ENCODE measurements at places on chromosomes 4 and X. TPM values are rescaled to one million over a fixed set of nuclear protein-coding genes. Genes with fewer than 3 reads are reported as not detected.

DNA sequence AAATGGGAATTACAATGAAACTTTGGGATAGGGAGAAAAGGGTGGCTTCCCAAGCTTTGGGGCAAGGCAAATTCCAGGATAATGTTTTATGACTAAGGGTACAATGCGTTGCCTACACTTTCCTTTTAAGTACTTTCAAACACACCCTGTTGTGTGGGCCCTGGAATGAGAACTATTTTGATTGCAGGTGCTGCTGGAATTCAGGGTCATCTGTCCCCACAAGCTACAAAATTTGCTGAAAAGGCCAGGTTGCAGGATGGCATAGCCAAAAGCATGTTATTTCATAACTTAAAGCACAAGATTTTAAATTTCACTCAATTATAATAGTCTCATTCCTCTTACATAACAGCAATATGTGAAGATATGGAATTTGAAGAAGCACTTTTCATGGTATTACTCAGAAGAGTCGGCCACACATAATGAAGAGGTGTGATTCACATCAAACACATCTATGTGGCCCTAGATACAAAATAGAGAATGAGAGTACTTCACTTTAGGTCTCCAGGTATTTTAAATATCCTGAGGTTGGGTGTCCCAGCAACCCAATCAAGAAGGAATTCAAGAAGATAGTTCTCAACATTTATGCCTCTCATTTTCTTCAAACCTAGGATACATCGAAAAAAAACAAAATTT lies 89.3 kb downstream of the APBB2 start:
- no peak overlapping the region for H3K4me3 ChIP-seq
- no peaks in the 10 kb centered on the region for H3K4me1 ChIP-seq
- H3K36me3 ChIP-seq, result no peaks in the 10 kb centered on the region
- no peak for DNase-seq
- H3K27ac ChIP-seq, result no peak overlapping the region
- H3K27me3 ChIP-seq, result no peaks in the 10 kb centered on the region

DNA sequence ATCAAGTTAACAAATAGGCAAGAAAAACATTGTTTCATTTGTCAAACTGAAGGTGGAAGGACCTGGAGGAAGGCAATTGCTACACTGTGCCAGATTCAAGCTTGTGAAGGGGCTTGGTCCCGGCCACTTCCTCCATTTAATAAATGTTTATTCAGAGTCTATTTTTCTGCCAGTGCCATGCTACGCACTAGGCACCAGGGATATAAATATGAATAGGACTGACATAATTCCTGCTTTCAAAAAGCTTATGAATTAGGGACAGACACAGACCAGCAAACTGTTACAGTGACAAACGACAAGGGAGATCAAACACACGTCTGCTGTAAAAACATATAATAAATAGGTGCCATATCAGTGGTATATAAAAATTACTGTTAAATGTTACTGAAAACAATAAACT lies 571 bp downstream of the TLR6 start:
- DNase-seq, result no peak
- H3K27me3 ChIP-seq, result no peaks in the 10 kb centered on the region
- peak overlapping the region; percentile 49 for H3K27ac ChIP-seq
- peaks cover 26% of the 10 kb centered on the region for H3K4me1 ChIP-seq
- H3K36me3 ChIP-seq, result no peaks in the 10 kb centered on the region

DNA sequence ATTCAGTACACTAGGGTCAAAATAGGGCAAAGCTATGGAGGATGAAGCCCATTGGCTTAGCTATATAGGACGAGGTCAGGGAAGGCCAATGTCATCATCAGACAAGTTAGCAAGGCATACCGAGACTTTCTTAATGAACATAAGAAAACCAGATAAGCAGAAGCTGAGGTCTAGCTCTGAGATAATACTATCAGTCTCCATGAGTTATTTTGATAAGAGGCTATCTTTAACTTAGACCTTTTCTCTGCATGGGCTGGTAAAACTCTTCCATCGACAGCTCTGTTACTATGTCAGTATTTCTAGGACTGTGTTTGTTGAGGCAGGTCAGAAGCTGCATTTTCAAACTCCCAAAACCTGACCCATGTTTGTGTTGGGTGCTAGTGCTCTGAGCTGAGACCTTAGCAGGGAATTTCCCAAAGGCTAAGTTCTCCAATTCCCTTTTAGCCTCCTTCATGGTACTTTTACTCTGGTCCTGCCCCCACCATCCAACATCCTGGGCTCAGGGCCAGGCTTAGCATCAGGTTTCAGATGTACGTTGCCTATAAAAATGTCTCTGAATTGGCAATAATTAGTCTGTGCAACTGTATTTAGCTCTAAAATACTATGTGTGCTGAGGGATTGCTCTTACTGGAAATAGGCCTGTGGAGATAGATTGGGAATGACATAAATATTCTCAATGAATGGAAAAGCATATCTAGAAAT lies 29.3 kb upstream of the LRAT start:
- H3K36me3 ChIP-seq, result no peaks in the 10 kb centered on the region
- H3K27ac ChIP-seq, result no peak overlapping the region

RBM46 gene
- polyA plus RNA-seq, result not detected

- no peaks in the 10 kb centered on the region for H3K27me3 ChIP-seq
- H3K27ac ChIP-seq, result no peak overlapping the region
- H3K4me3 ChIP-seq, result no peak overlapping the region
- H3K36me3 ChIP-seq, result peaks cover 5% of the 10 kb centered on the region
Measured at GRCh38 chrX:2701600-2701999, 10.5 kb downstream of the CD99 start.

EIF4E gene
- polyA plus RNA-seq, result 72.1 TPM

F11 gene
- not detected for polyA plus RNA-seq

PPEF1 gene
- not detected for polyA plus RNA-seq

DNA sequence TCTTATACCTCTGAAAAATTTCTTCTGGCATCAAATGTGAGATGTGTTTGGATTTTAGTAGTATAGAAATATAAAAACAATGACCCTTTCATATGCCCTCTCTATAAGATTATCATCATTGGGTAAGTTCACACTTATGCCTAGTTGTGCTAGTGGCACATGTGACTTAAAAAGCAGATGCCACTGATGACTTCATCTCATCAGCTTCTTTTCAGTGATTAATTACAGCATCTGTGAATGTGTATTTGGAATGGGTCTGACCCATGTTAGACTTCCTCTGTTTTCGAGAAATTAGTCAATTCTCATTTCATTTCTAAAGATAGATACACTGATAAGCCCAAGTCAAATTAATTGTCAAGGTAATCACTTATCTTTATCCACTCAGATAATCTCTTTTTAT lies 698.7 kb downstream of the GABRG1 start:
- H3K27ac ChIP-seq, result no peak overlapping the region
- H3K4me3 ChIP-seq, result no peak overlapping the region
- no peaks in the 10 kb centered on the region for H3K4me1 ChIP-seq
- H3K36me3 ChIP-seq, result no peaks in the 10 kb centered on the region
- no peaks in the 10 kb centered on the region for H3K27me3 ChIP-seq

GCNA gene
- polyA plus RNA-seq, result 0.08 TPM

GRCh38 chr4:119046263-119046662 lies 89.4 kb upstream of the MYOZ2 start:
- DNase-seq, result no peak
- H3K4me1 ChIP-seq, result no peaks in the 10 kb centered on the region
- H3K27me3 ChIP-seq, result no peaks in the 10 kb centered on the region
- H3K27ac ChIP-seq, result no peak overlapping the region
- H3K4me3 ChIP-seq, result no peak overlapping the region

DNA sequence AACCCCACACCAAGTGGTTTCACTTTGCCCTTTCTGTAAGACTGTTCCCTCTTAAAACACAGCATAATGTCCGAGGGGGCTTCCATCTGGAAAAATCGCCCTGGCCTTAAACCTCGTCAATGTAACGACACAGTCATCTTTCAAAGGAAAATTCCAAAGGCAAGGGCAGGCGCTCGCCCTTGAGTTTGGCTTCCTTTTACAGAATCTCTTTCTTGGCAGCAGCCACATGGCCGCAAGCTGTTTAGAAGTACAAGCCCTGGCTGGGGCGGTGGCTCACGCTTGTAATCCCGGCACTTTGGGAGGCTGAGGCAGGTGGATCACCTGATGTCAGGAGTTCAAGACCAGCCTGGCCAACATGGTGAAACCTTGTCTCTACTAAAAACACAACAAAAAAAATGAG lies 27.1 kb upstream of the GRPEL1 start:
- no peak overlapping the region for H3K27ac ChIP-seq
- no peaks in the 10 kb centered on the region for H3K36me3 ChIP-seq
- no peak overlapping the region for H3K4me3 ChIP-seq
- H3K27me3 ChIP-seq, result no peaks in the 10 kb centered on the region
- DNase-seq, result no peak

CLGN gene
- polyA plus RNA-seq, result 0.20 TPM

DNA sequence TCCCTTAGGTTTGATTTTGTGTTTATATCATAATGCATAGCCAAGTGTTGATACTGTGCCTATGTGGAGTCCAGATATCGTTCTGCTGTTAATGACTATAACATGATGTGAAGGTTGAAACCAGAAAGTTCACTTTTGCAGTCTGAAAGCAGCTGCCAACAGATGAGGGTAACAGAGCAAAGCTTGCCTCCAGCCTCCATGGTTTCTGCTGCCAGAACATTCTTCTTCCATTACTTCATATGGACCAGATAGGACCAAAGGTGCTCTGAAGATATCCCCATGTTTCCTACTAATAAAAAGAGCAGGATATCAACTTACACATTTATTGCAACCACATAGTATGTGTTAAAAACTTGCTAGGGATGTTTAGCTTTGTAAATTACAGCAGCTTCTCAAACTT lies 394.1 kb downstream of the SPRY1 start:
- no peak overlapping the region for H3K27ac ChIP-seq
- DNase-seq, result no peak
- no peak overlapping the region for H3K4me3 ChIP-seq
- no peaks in the 10 kb centered on the region for H3K36me3 ChIP-seq
- no peaks in the 10 kb centered on the region for H3K4me1 ChIP-seq

RAB41 gene
- not detected for polyA plus RNA-seq

GRCh38 chr4:60759518-60760245 lies 440.4 kb upstream of the ADGRL3 start:
- H3K27ac ChIP-seq, result no peak overlapping the region
- no peaks in the 10 kb centered on the region for H3K4me1 ChIP-seq
- no peaks in the 10 kb centered on the region for H3K27me3 ChIP-seq
- H3K36me3 ChIP-seq, result no peaks in the 10 kb centered on the region

DNA sequence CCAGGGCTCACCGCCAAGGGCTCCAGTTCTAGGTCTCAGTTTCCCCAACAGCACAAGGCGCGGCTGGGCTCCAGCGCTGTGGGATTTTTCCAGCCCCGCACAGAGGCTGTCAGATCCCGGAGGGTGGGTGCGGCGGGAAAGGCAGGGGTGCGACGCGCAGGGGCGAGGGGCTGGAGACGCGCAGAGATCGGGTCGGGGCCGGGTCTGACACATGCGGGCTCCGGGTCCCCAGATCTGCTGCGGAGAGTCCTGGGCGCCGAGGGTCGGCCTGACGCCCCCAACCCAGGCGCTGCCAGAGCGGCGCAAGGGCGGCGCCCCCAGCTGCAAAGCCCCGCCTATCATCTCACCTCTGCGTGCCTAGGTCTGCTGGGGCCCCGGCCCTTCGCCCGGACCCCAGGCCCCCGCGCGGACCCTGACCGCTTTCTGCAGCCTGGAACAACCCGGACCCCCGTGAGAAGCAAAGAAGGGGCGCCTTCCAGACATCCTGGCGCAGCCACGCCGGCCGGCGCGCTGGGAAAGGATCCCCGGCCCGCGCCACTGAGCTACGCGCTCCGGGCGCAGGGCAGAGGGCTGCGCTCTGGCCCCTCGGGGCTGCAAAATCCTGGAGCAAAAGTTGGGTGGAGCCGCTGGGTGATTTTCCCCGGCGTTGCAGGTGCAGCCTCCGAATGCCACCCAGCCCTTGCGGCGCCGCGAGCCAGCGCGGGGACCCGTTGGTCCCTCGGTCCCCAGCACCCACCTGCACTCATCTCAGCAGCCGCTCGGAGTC lies 486 bp downstream of the ABLIM2 start:
- H3K27ac ChIP-seq, result peak overlapping the region; percentile 59
- DNase-seq, result no peak
- no peaks in the 10 kb centered on the region for H3K27me3 ChIP-seq
- no peaks in the 10 kb centered on the region for H3K36me3 ChIP-seq
